ENCODE measurements at places on chromosomes 11 and 22.

DNA sequence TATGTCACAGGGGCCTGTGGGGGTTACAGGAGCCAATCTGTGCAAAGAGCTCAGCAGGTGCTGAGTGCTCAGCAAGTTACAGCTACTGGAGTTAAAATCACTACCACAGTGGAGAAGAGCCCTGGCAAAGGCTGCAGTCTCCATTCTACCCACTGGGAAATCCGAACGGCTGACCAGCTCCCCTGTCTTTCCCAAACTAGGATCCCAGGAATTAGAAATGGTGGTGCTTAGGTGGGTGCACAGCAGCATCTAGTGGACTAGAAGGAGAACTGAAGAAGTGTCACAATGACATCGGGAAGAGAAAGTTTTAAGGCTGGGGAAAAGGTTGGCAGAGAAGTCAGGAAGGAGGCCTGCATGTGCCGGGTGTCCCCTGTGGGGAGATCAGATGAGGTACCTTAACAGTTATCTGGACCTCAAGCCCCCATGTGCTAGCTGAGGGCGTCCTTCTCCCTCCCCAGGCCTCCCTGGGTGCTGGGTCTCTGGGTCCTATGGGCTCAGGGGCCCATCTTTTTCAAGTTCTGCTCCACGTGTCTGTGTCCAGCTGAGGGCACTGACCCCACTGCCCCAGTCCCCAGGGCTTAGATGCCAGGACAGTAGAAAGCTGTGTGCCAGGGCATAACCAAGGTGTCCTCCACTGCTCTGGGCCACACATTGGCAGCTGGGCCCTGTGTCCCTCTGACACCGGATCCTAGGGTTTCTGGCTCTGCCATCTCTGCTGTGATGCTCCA lies 1.9 kb downstream of the PIWIL3 start:
- DNase-seq, result peak; percentile 64

- DNase-seq, result no peak
Observed at GRCh38 chr11:44750551-44751465, 24.0 kb downstream of the TSPAN18 start.

DNA sequence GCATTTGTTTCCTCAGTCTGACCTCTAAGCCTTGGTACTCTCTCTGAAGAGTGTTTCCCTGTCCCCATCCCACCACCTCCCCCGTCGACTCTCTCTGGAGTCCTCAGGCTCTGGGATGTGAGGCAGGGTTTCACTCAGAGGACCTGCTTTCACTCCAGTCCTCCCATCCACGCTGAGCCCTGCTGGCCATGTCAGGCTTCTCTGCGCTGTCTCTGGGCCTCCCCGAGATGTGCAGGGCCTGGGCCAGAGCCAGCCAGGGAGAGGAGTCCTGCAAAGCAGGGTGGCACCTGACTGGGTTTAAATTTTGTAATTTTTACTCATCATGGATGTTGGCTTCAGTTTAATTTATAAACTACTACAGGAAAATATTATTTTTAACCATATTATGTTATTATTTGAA lies 3.3 kb downstream of the SCGB2A2 start:
- DNase-seq, result no peak

GRCh38 chr11:83641511-83641910 lies 355.3 kb upstream of the CCDC90B start:
- DNase-seq, result peak; percentile 1

- no peak for DNase-seq
Observed at GRCh38 chr11:117287668-117288067, 3.5 kb upstream of the BACE1-AS start.

GRCh38 chr11:95076416-95076815 lies 9.7 kb downstream of the SRSF8 start:
- no peak for DNase-seq

GRCh38 chr11:46865340-46865739 lies 19.3 kb upstream of the CKAP5 start:
- DNase-seq, result peak; percentile 70

- peak; percentile 82 for DNase-seq
Observed at GRCh38 chr22:41683616-41684015, 5.1 kb downstream of the SNU13 start.

DNA sequence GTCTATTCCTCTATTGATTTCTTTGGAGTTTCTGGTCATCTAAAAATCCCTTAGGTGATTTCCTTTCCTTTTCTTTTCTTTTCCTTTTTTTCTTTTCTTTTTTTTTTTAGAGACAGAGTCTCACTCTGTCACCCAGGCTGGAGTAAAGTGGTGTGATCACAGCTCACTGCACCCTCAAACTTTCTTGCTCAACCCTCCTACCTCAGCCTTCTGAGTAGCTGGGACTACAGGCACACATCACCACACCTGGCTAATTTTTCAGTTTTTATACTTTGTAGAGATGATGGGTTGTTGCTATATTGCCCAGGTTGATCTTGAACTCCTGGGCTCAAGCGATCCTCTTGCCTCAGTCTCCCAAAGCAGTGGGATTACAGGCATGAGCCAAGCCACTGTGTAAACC lies 1.9 kb upstream of the C11orf52 start:
- no peak for DNase-seq

GRCh38 chr22:25765016-25765367 lies 23.0 kb downstream of the MYO18B start:
- no peak for DNase-seq

DNA sequence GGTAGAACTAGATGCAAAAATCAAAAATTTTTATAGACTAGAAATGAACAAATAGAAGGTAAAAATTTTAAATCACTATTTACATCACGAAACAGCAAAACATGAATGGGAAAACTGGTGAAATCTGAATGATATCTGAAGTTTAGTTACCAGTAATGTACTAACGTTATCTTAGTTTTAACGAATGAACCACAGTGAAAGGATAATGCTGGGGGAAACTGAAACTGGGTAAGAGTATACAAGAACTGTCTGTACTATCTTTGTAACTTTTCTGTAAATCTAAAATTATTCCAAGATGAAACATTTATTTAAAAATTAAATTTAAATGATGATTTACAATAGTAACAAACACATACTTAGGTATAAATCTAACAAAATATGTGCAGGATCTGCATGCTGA lies 7.4 kb downstream of the GDPD4 start:
- DNase-seq, result no peak

- DNase-seq, result no peak
Observed at GRCh38 chr11:31617246-31617645, 107.7 kb downstream of the ELP4 start.

- peak; percentile 35 for DNase-seq
Observed at GRCh38 chr11:12008790-12009616, 577 bp upstream of the DKK3 start.

DNA sequence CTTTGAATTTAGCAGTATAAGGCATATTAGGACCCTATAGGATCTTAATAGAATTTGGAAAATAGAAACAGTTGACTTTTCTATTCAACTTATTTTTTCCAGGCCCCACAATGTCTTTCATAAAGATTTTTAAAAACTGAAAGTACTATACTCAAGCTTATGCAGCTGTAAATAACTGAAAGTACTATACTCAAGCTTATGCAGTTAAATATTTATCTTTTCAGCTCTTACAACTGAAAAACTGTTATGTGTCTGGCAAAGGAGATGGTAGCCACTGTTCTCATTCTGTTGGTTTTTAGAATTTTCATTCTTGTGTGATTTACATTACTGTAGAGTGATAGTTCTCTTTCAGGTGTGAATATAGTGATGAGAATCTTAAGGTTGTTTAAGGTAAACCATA lies 16.5 kb downstream of the HIPK3 start:
- DNase-seq, result no peak

DNA sequence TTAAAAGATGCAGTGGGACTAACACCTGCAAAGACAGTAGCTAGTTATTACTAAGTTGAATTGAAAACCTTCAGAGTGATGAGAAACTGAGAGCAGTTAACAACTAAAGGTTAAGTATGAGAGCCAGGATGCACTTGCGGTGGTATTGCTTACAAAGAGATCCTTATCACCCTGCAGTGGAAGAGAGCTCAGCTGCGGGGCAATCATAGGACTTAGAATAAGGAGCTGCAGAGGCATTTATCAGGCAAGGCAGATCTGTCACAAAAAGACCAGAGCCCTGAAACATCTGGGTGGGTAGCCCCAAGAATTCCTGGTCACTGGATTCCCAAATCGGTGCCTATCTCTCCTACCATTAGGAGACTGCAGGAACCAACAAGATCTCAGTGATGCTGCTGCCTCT lies 34.3 kb upstream of the CFAP300 start:
- no peak for DNase-seq

- no peak for DNase-seq
Observed at GRCh38 chr22:42268852-42269410, 1.5 kb downstream of the TCF20 start.

DNA sequence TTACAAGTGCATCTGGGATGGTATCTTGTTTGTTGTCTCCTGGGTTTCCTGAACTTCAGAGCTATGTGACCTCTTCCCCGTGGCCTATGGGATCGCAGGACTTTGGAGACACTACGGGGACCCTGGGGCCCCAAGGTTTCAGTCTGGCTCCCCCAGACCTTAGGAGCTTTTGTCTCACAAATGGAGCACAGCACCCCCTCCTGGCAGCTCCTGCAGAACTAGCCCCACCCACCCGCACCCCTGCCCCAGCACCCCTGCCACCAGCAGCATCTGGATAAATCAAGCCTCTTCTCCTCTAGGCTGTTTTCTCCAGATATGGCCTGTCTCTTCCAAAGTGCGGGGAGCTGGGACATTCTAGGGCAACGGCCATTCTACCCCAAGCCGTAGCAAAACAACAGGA lies 10.4 kb downstream of the RCOR2 start:
- no peak for DNase-seq

DNA sequence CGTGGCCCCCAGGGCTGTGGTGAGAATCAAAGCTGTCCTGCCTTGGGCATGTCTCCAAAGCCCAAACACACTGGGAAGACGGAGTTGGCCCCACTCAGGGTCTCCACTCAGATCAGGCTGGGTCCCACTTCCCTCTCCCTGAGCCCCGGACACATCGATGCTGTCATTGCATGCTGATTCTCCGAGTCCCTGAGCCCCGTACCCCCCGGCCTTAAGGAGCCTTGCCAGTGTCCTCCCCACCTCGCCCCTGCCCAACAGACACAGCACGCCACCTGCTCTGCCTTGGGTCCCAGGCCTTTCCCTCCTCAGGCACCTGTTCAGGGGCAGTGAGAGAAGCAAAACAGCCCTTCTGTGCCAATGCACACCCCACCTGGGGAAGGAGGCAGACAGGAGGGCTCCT lies 14.6 kb downstream of the EIF1AD start:
- no peak for DNase-seq

DNA sequence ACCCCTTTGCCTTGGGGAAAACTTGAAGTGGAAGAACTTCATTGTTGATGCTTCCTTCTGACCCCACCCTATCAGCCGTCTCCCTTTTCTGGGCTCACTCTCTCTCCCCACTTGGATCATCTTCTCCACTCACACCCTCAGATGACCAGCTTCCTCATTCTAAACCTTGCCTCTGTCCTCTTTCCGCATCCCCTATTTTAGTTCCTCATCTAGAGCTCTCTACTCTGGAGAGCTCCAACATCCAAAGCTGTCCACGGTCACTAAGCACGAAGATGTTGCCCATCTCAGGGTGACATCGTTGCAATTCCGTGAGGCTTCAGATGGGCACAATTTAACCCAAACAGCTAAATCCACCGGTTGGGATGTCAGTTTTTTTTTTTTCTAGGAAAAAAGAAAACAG lies 31.6 kb upstream of the ME3 start:
- no peak for DNase-seq

DNA sequence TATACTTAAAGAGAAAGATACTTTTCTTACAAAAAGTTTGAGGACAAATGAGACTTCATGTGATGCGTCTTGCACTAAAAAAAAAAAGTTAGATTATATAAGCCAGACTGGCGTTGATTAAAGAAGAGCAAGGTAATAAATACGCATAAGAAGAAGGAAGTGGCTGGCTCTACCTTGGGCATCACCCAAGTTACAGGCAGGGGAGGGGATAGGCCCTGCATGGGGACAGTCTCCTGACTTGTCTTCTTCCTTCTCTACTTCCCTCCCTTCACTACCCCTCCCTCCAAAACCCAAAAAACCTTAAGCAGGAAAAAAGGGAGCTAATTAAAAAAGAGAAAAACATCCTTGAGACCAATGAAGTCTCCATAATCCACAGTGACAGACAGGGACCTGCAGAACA lies 22.3 kb upstream of the TMA7B start:
- no peak for DNase-seq

GRCh38 chr11:1235306-1235900 lies 12.5 kb downstream of the MUC5B start:
- no peak for DNase-seq

DNA sequence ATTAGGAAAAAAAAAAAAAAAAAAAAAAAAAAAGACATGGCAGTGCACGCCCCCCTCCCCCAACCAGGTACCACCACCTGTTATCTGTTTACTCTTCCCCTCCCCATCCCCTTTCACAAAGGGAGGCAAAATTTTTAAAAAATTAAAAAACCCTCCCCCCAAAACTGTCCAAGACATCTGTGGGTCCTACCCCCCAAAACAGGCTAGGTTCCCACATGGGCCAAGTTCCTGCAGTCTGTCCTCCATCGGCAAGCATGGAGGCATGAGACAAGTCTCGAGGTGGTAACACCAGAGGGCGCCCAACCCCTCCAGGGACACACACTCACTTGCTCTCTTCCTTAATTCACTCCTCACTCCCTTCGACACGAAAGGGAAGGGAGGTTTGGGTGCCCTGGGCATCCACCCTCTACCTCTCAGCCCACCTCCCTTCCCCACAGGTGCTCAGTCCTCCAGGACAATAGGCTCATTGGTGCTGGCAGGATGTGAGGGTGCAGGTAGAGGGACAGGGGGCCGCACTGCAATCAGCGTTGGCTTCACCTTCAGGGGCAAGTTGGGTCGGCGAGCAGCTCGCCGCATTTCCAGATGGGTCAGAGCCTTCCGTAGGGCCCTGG lies 2.2 kb upstream of the TUT1 start:
- peak; percentile 59 for DNase-seq

- DNase-seq, result no peak
Observed at GRCh38 chr22:22248878-22249277, 4.3 kb downstream of the VPREB1 start.

DNA sequence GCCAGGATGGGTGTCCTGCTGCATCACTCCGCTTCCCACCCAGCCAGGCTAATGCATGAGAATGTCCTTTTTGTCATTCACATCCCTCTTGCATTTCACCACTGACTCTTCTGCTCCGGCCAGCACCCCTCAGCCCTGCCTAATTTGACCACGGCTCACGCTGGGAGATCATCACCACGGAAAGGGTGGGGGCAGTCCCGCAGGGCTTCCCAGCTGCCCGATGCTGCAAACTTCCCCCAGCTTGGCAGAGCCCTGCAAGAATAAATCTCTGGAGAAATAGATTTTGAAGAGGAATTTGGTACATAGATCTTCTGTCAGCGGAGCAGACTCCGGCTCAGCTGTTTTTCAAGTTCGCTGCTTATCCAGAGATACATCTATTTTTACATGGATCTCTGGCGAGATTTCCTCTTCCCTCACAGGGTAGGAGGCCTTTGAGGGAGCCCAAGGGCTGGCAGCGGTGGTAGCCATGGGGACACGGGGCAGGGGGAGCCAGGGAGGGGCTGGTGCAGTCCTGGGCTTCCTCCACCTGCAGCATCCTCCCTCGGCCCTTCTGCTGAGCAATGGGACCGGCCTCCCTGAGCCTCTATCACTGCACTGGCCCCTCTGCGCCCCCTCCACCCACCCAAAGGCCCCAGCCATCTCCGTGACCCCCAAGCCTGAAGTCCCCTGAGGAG lies 62.6 kb downstream of the BUD13 start:
- DNase-seq, result no peak

- DNase-seq, result no peak
Observed at GRCh38 chr11:38345286-38345685, 1747.2 kb upstream of the RAG2 start.

GRCh38 chr11:20887137-20887536 lies 217.8 kb downstream of the NELL1 start:
- no peak for DNase-seq

GRCh38 chr11:67584205-67584880 lies 731 bp downstream of the GSTP1 start:
- peak; percentile 48 for DNase-seq

- no peak for DNase-seq
Observed at GRCh38 chr11:129374993-129375750, 476 bp upstream of the BARX2 start.

Measured in HFFc6 (cell line).